CD8-positive, alpha-beta T cell (primary cell): ENCODE measurements at places on chromosomes 7 and 10.

DNA sequence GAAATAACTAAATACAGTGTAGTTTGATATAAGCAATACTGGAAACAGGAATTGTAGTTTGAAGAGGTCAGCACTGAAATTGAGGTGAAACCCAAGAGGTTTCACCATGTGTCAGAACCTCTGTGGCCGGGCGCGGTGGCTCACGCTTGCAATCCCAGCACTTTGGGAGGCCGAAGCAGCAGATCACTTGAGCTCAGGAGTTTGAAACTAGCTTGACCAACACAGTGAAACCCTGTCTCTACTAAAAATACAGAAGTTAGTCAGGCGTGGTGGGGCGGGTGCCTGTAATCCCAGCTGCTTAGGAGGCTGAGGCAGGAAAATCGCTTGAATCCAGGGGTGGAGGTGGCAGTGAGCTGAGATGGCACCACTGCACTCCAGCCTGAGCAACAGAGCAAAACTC, 13.7 kb downstream of the AHCYL2 start:
- DNase-seq = no peak

GRCh38 chr10:11024596-11024995, 6.9 kb downstream of the CELF2 start:
- no peak for DNase-seq

DNA sequence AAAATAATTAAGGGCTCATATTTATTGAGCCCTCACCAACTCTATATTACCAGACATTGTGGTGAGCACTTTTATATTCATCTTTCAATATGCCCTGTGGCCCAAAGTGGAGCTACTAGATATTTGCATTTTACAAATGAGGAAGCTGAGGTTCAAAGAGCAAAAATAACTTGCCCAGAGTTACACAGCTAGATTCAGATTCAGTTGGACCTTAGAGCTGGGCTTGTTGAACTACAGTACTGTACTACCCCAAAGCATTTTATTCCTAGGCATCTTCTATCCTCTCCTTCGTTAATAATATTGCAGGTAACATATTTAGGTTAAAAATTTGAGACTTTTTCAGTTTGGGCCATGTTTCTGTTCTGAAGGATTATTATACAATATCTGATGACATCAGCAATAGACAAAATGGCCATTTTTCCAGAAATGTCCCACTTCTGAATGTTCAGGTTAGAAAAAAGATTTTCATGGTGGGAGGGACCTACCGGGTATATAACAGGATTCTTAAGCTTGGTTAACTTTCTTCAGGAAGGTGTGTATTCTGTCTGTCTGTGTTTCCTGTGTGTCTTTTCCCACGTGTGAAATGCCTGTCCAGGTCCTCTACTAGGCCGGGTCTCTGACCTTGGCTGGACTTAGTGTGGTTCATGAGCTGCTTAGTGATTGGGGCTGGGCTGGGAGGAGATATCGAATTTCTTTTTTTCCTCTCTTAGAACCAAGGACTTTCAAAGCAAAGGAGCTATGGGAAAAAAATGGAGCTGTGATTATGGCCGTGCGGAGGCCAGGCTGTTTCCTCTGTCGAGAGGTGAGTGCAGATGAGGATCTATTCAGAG, 13.6 kb downstream of the PRXL2A start:
- no peak for DNase-seq

DNA sequence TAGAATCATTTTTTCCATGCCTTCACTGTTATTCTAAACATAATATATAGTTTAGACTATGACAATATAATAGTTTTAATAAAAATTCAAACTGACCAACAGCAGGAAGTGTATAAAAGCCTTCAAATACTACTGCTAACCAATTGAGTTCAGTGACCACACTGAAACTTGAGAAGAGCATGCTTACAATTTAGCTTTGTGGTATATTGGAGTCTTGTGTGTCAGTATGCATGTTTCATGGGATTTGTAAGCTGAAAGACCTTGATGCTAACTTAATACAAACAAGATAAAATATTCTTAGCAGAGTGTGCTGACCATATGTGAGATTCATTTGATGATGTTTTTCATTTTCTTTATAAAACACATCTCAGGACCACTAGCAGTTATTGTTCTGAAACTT, 395.5 kb downstream of the SUGCT start:
- DNase-seq = no peak

DNA sequence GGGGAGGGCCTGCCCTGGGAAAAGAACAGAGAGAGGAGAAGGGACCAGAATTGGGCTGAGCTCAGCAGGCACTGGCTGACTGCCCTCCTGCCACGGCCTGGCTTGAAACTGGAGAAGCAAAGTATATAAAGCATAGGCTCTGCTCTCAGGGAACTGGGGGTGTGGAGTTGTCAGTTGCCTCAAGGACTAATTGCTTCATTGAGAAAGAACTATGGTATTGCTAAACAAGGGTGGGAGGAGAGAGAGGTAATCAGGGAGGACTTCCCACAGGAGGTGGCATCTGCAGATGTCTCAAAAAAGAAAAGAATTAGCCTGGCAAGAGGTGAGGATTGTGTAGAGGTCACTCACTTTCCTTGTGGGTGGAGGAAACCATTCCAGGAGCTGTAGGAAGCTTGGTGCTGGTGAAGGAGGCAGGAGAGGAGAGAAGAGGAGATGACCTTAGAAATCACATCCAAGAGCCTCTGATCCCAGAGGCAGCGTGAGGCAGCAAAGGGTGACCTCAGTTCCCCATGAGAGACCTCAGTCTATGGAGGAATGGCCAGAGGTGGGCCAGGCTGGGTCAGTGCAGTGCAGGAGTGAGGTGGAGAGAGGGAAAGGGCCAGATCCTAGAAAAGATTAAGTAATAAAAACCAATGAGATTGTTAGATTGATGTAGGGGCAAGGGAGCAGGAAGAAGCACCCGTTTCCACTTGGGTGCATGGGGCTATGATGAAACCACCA, 2.4 kb downstream of the PILRB start:
- no peak for DNase-seq

DNA sequence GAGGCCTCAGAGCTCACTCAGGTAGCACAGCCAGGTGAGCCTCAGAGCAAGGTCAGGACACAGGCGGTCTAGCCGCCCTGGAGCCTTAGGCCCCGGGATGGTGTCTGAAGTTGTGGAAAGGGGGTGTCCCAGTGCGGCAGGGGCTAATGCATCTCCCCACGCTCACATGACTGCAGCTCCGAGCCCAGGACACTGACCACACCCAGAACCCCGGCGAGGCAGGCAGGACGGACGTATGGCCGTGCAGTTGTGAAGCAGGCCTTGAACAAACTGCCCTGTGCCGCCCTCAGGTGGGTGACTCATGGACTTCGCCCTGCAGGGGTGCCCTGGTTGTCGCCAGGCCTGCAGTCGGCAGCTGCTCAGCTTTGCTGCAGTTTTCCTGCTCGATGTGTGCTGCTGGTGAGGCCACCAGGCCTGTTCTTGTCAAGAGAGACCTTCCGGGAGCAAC, 5.0 kb upstream of the PRKAR1B start:
- no peak for DNase-seq

DNA sequence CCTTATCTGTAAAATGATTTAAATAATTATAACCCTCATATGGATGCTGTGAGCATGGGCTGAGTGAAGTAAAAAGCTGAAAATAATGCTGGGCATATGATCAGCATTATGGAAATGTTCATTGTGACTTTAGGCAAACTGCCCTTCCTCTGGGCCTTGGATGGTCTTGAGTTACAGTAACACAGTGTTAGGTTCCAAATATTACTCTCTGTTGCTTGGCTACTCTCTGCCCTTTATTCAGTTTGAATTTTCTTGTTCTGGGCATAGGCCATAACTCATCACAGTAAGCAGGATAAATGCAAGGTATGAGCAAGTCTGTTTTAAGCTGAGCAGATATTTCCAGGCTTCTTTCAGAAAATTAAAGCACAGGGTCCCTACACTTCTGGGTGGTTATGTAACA, 868.0 kb downstream of the KCNMA1 start:
- DNase-seq = no peak

DNA sequence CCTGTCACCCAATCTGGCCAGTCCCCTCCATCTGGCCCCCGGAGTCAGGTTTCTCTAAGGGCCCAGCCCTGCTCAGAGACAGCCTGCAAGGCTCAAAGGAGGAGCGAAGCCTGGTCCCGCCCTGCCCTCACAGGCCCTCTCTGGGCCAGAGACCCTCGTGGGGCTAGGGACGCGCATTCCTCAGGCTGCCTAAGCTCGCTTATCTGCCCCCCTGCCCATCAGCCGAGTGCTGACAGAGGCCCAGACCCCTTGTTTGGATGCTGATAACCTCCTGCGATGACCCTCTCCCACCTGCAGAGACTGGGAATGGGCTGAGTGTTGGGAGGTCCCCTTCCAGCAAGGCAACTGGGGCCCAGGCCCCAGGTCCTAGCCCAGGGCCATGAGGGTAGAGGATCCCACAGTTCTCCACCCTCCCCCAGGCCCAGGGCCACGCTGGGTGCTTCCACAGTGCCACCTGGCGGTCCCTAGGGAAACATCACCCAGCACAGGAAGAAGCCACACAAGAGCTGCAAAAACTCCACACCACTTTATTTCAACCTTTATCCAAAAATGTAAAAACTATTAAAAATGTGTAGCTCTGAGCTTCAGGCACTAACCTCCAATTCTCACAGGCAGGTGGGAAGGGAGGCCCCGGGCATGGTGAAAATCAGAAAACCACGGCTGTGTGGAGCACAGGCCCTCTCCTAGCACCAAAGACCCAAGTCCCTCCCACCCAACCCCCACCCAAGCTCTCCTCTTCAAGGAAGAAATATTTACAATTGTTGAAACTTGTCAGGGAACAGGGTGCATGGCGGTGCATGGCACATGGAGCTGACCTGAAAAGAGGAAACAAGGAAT, 2.2 kb downstream of the NPM3 start:
- peak; percentile 83 for DNase-seq

GRCh38 chr10:70167246-70167645, 3.1 kb downstream of the SAR1A start:
- DNase-seq = no peak
